ENCODE measurements at places on chromosomes 5 and 9.

DNA sequence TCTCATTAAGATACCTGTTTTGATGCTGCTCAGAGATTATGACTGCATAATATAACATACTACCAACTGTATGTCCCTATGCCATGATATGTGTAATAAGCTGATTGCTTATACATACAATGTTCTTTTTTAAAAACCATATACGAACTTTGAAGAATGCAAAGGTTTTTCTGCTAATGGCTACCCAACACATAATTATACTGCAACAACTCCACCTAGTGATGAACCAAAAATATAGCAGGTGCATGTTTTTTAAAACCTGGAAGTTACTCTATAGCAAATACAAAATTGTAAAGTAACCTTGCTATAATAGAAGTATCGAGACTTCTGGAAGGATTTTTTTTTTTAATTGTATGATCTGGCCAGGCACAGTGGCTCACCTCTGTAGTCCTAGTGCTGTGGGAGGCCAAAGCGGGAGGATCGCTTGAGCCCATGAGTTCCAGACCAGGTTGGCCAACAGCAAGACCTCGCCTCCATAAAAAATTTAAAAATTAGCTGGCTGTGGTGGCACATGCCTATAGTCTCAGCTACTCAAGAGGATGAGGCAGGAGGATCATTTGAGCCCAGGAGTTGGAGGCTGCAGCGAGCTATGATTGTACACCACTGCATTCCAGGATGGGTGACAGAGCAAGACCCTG, 49.1 kb downstream of the HOMER1 start:
- no peak for DNase-seq

DNA sequence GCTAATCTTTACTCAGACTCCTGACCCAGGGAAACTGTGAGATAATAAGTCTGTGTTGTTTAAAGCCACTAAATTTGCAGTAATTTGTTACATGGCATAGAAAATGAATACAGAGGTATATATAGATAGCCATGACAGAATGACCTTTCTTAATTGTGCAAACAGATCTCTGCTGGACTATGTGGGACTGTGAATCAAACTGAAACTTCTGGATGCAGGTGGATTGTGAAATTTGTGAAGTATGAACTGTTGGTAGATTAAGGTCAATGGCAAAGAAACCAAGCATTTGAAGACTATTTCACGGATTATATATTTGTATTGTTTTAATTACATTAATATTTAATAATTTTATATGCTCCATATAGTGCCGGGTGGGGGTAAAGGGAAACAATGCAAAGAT, 52.2 kb upstream of the GPR151 start:
- DNase-seq = no peak

- no peak for DNase-seq
These were observed 125.6 kb upstream of the SLCO6A1 start for GRCh38 chr5:102624405-102624804.

GRCh38 chr5:88172847-88173758, 95.5 kb downstream of the TMEM161B start:
- no peak for DNase-seq

DNA sequence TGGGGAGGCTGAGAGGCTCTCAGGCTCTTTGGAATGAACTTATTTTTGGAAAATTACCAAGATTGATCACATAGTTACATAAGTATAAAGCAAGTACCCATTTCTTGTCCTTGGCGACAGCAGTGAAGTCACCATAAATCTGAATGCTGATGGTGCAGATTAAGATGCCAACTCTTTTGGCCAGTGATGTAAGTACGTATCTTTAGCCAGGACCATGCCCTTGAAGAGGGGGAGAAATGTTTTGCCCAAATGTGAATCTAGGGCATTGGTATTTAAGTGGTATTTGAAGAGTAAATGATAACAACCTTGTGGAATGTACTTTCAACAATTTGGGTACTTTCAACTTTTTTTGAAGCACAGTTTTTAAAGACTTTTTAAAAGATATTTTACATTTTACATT, 68.2 kb upstream of the RAD23B start:
- DNase-seq = no peak

GRCh38 chr5:176446884-176447590, 1.1 kb upstream of the FAF2 start:
- DNase-seq = no peak

DNA sequence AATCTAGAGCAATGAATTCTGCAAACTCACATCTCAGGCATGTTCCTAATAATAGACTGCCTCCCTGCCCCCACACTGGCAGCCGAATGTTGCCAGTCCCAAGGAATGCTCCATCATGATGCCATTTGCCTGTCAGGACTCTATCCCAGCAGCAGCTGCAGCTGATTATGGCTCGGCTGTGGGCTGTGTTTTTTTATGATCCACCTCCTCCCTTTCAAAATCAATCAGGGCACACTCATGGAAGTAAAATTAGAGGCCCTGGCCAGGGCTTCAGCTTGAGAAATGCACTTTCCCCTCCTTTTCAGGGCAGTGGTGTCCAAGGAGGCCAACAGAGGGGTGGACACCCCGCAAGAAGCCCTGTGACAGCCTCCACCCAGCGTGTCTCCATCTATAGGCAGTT, 176.7 kb upstream of the S1PR3 start:
- DNase-seq = no peak

- peak; percentile 39 for DNase-seq
These were observed 563 bp downstream of the SNAPC4 start for GRCh38 chr9:136399176-136400037.

GRCh38 chr9:89432986-89433530, 64.9 kb downstream of the SEMA4D start:
- DNase-seq = no peak

- no peak for DNase-seq
These were observed 66.4 kb downstream of the EBF1 start for GRCh38 chr5:159033351-159033657.

DNA sequence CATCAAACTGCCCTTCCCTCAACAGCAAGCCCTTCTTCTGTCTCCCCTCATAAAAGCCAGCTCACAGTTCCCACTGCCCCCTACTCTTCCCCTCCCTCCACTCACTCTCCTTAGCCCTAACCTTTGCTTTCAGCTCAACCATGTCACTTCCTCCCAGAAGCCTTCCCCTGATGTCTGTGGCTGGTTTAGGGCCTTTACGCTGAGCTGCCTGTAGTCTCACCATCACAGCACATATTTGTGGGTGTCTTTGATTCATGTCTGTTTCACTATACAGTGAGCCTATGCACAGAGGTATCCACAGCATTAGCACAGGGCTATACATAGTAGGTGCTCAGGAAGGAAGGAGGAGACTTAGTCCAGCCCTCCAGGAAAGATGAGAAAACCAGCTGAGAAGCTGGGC, 34.7 kb downstream of the C9orf50 start:
- no peak for DNase-seq

DNA sequence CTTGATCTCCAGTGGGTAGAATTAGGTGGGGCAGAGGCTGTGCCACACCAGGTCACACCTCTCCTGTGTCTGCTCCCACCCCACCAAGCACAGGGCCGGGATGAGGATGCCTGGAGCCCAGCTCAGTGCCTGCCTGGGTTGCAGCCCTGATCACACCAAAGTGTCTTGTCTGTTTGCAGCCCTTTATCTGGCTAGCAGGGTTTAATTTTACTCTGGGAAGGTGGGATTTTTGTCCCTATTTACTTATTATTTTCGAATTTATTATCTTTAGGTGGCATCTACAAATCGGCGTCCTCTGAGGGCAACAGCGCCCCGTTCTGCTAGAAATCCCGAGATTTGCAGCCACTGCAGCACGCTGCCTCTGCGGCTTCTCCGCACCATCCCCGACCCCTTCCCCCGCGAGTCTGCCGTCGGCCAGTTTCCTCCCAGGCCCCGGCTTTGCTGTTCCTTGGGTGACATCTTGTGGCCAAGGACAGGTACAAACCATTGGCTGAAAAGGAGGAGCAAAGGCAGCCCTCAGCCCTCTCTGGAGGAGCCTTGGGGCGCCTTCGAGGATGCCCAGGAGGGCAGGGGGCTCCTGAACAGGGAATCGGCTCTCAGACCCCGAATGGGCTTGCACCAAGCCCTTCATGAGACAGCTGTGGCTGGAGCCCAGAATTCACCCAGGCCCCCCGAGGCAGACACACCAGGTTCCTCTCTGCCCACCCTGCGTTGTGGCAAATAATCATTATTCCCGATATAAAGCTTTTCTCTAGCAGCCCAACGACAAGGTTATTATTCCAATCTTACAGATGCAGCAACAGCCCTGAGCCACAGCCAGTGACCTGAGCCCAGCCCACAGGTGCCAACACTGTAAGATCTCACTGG, 113.0 kb downstream of the GAPVD1 start:
- peak; percentile 44 for DNase-seq

GRCh38 chr5:6397536-6398269, 19.4 kb upstream of the MED10 start:
- no peak for DNase-seq

DNA sequence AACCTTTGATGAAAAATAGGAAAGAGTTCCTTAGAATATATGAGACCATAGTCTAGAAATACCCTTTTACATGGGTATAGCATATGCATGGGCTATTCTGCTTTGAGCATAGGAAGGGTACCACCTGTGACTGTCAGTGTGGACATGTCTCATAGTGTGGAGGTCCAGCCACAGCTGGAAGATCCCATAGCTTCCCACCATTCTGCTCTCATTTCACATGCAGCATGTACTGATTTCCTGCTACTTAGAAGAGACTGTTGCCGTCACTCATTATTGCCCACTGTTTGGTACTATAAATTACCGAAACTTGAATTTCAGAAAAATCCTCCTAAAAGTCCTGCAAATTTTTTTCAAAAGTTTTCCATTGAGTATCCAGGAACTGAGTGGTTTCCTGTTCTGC, 477.8 kb upstream of the DAB2 start:
- DNase-seq = no peak

- no peak for DNase-seq
These were observed 6.1 kb downstream of the DNAJB5 start for GRCh38 chr9:34995670-34996060.

- no peak for DNase-seq
These were observed 18.2 kb downstream of the C9orf152 start for GRCh38 chr9:110189559-110190320.

DNA sequence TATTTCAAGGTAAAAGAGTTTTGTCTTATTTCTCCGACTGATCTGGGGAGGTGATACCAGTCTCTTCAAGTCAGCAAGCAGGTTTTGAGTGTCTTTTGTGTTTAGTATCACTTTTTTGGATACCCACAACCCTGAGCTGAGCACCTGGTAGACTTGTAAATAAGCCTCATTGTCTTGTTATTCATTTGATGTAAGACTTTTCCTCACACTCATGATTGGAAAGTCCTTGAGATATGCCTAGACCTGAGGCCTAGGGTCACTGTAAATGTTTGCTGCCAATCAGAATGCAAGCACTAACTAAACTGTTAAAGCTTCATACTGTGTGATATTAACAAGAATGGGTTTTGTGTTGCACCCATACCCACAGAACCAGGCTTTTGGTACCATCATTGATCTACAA, 100.7 kb upstream of the CKMT2 start:
- DNase-seq = no peak

DNA sequence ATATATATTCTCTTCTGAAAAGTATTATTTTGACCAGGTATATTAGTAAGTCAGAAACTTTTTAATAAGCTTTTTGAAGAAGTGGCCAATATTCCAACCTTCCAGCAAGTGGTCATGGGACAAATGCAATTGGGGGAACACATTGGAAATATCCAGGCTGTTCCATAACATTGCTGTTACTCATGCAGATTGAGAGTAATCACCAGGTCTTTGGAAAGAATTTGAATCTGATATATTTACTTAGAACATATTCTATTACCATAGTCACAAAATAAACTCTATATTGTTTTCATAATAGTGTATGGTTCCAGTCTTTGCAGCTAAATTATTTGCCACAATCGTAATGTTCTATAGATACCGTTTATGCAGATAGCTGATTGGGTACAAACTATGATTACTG, 102.8 kb downstream of the TAF11L14 start:
- no peak for DNase-seq

GRCh38 chr9:137150617-137151457, 11.9 kb downstream of the GRIN1 start:
- DNase-seq = peak; percentile 52

GRCh38 chr9:92668746-92669526, 995 bp downstream of the IPPK start:
- no peak for DNase-seq

DNA sequence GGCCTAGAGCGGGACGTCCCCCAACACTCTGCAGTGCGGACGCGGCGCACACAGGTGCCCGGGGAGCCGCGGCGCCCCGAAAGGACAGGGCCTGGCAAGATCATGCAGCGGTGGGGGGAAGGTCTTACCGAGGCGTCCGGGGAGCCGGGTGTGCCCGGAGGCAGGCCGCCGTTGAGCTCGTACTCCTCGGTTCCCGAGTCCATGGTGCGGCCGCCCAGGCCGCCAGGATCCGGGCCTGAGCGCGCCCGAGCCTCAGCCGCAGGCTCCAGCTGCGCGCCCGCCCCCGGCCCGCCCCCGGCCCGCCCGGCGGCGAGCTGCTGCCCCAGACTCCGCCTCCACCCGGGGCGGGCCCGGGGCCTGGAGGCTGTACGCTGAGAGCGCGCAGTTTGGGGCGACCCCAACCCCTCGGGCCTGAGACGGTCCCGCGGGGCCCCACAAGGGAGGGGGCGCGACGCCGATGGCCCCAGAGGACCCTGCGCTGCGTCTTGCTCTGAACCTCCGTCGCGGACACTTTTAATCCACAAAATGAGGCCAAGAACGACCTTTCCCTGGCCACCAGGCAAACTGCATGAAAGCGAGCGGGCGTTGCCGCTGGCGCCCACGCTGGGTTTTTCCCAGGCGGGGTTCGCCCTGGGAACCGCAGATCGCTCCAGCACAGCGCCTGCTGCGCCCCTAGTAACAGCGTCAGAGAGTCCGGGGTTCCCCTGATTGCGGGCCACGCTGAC, at the start of gene NINJ1:
TSS of gene NINJ1 (minus strand) at position 237 of the 725 bp plus-strand sequence. CDS start at position 203, 34 bp downstream.
- peak; percentile 78 for DNase-seq

- DNase-seq = no peak
These were observed 50.4 kb upstream of the ARAP3 start for GRCh38 chr5:141732417-141732816.

GRCh38 chr9:22052376-22052945, 43.4 kb upstream of the CDKN2B start:
- DNase-seq = no peak

- DNase-seq = no peak
These were observed 19.0 kb upstream of the SPINK4 start for GRCh38 chr9:33220681-33221567.

- no peak for DNase-seq
These were observed 37.0 kb downstream of the NR6A1 start for GRCh38 chr9:124733964-124734740.

- no peak for DNase-seq
These were observed 117.1 kb downstream of the DMXL1 start for GRCh38 chr5:119187776-119188529.

DNA sequence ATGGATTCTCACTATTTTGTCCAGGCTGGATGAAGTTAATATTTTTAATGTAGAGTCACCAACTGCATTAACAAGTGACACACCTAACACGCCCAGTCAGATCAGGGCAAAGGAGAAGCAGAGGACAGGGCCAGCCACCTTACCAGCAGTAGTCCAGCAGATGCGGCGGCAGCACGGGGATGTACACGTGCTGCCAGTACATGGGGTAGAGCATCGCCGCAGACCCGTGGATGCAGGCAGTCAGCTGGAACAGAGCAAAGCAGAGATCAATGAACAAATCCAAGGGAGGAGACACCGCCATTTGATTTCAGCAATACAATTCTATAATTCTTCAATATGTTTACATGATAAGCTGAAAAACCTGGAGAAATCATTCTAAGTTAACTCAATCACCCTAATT, 274.2 kb downstream of the CRB2 start:
- DNase-seq = no peak

- DNase-seq = no peak
These were observed 778.1 kb downstream of the TLR4 start for GRCh38 chr9:118482306-118482705.

- DNase-seq = no peak
These were observed 12.8 kb downstream of the FABP6 start for GRCh38 chr5:160242145-160242544.

Measured in activated T-helper 2 cell treated with anti-CD3 and anti-CD28 coated beads, Interferon-gamma antibody, Interleukin-2, Interleukin-4, amounts not matched to agents 10 μg/mL and 5 μg/mL and 100 μg/mL, durations not matched to agents 14 hours and 24 hours and 36 hours (primary cell).